ENCODE measurements at places on chromosomes 13 and 19.

- no peak for DNase-seq
Observed at GRCh38 chr19:5271145-5271544, 69.5 kb downstream of the PTPRS start.

DNA sequence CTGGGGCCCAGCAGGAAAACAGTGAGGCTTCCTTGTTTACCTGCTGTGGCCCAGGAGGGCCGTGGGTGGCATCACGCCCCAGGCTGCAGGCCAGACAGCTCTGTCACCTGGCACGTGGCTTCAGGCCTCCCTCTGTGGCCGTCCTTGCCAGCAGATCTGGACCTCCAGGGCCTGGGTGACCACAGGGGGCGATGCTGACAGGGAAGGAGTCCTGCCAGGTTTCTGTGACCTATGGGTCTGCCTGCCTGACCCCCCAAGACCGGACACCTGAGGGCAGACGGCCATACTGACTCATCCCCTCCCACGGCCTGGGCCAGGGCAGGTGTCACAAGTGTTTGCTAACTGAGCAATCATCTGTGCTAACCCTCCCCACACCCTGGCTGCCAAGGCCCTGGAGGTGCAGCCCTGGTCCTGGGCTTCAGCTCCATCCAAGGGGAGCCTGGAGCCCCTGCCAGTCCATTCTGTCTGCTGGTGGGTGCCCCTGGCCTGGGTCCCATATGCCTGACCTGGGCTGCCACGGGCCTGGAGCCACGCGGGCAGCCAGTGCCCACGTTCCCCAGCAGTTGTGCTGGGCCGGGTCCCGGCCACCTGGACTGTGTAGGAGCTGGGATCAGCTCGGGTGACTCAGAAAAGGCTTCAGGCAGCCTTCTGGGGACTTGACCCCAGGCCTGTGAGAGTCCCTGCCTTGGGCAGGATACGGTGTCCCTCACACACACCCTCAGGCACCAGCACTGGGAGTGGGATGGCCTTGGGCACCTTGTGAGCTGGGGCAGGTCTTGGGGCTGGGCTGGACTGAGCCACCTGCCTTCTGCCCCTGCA is 3.7 kb downstream of the CDC34 start:
- DNase-seq = peak; percentile 66

DNA sequence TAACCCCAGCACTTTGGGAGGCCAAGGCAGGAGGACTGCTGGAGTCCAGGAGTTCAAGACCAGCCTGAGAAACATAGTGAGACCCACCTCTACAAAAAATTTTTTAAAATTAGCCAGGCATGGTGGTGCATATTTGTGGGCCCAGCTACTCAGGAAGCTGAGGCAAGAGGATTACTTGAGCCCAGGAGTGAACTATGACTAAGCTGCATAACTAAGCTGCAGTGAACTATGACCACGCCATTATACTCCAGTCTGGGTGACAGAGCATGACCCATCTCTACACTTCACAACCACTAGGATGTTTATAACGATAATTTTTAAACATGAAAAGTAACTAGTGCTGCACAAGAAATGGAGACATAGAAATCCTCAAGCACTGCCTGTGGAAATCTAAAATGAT is 352.7 kb upstream of the SGCG start:
- DNase-seq = no peak

GRCh38 chr13:47908197-47908902 is 92.7 kb downstream of the SUCLA2 start:
- DNase-seq = no peak

DNA sequence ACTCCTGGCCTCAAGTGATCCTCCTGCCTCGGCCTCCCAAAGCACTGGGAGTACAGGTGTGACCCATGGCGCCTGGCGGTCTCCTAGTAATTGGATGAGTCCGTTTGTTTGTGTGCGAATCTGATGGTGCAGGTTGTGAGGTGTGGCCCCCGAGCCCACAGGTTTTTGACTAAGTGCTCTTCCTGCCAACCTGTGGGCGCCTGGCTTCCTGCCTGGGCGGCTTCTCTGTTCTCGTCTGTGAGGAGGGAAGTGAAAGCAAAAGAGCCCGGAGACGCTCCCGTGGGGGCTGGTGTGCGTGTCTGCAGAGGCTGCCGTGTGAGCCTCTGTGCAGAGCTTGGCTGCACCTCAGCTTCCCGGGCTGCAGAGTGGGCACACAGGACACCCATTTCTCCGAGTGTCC is 10.0 kb downstream of the ARHGAP45 start:
- DNase-seq = no peak

DNA sequence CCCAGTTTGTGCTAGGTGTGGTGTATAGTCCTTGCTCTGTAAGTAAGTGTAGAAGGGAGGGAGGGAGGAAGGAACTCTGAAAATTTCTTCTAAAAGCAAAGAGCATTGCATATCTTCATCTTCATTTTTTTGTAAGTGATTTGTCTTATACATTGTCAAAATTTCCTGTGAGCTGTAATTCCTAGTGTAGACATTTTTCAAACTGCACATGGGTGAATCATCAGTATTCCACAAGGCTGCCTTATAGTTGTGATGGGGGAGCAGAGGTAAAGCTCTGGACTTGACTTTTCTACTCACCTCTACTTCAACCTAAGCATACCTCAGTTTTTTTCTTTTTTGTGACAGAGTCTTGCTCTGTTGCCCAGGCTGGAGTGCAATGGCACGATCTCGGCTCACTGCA is 86.9 kb downstream of the CDK8 start:
- DNase-seq = no peak

- no peak for DNase-seq
Observed at GRCh38 chr13:94394723-94395122, 84.8 kb downstream of the DCT start.

GRCh38 chr13:61900033-61900432 is 484.4 kb upstream of the PCDH20 start:
- no peak for DNase-seq

DNA sequence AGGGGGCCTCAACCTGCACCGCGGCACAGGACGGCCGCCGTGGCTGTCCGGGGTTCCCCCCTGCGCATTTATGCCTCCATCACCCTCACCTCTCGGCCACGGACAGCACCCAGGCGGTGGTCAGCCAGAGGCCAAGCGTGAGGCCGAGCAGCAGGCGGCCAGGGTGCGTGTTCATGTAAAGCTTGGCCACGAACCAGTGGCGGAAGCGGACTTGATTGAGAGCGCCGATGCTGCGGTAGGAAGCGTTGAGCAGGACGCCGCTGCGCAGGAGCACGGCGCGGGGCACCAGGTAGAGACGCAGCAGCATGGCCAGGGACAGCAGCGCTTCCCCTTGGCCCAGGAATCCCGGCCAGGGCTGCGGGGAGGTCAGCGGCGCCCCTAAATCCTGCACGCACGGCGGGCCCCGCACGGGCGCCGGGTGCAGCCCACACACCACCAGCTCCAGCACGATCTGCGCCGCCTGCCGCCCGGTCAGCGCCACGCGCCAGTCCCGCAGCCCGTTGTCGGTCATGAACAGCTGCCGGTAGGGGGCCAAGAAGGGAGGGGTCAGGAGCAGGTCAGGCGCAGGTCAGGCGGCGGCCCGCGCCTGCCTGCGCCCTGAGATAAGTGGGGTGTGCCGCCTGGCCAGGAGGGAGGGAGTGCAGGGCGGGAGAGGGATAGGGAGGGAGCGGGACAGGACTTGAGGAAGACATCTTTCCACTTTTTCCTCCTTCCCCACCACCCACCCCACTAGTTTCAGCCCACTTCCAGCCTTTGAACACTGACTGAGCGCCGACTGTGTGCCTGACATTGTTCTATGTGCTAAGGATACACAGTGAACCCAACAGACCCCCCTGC is 6.5 kb downstream of the KCNN4 start:
- no peak for DNase-seq

DNA sequence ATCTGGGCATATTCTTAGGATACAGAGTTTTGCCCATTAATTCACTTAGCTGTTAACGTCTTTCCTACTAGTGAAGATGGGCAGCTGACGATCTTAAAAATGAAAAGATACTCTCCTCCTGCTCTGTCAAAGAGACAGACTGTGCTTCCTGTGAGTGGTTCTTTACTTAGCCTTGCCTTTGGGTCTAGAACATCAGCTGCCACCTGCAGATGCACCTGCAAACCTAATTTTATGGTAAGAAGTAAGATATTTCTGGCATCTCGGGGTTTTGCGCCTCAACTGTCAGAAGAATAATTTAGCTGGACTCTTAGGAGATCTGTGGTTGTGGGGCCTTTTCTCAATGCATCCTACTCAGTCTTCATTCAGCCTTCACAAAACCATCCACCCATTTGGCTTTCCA is 36.2 kb downstream of the TRPC4 start:
- DNase-seq = no peak

DNA sequence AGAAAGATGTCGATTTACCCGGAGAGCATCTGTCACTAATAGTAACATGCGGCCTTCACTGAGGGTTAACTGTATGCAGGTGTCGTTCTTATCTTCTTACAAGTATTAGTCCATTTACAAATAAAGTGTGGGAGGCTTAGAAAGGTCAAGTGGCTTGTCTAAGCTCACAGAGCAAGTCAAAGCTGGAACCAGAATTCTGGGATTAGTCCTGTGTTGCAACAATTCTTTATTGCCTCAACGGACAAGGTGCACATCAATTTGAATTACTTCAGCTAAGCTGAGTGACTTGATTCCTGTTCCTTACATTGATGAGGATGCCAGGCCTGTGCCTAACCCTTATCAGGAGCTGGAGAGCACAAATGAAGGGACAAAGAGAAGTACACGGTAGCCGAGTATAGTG is 1193.6 kb downstream of the UQCRFS1 start:
- no peak for DNase-seq

DNA sequence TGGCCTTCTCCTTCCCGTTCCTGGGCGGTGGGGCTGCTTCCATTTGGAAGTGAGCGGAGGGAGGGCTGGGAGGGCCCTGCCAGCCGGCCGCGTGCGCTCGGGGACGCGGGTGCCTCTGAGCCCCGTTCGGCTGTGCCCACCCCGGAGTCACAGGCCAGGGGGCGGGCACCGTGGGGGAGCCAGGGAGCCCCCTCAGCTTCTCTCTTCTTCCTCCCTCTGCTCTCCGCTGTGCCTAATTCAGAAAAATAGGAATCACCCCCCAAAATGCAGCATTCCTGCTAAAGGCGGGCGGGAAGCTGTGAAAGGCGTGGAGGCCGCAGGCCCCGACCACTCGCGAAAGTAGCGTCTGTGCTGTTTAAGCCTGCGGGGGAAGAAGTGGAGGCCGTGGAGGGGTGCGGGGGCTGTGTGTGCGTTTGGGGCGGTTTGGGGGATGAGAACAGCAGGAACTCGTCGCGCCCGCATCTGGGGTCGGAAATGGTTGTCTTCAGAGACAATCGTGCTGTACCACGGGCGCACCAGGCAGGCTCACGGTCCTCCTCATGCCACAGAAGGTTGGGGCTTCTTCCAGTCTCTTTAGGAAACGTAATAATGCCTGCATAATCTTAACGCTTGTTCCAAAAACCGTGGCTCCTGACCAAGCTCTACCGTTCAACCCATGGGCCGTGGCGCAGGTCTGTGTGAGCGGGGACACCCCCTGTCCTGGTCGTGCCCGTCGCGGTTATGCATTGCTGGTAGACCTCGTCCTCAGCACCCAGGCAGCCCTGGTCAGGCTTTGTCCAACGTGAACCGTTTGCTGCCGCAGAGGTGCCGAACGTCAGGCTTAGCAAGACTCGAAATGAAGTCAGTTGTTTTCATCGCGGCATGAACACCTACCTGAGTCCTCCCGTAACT is 110.4 kb upstream of the SOX1 start:
- DNase-seq = peak; percentile 54

GRCh38 chr13:30019648-30020626 is 169.5 kb upstream of the UBL3 start:
- DNase-seq = no peak

DNA sequence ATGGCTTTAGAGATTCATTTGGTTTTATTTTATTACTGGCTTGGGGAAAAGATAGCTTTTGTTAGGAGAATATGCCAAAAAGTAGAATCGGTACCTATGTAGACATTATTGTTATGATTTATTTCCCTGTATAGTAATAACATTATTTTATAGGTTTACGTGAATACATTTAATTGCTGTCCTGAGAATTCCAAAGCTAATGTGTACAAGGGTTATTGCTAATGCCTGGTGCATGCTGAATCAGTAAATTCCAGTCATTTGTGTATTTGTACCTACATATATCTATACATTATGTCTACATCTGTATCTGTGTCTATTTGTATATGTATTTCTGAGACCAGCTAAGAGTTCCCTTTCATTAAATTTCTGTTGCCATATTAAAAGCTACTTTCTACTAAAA is 550.9 kb downstream of the GPC6 start:
- no peak for DNase-seq

GRCh38 chr19:28864024-28864503 is 348.9 kb downstream of the UQCRFS1 start:
- DNase-seq = no peak

- DNase-seq = no peak
Observed at GRCh38 chr13:92991692-92992091, 234.9 kb upstream of the GPC6 start.

GRCh38 chr13:50758796-50759195 is 84.7 kb downstream of the DLEU7 start:
- no peak for DNase-seq

- no peak for DNase-seq
Observed at GRCh38 chr13:33722216-33722915, 95.6 kb upstream of the RFC3 start.

GRCh38 chr13:108947551-108948030 is 318.2 kb downstream of the MYO16 start:
- DNase-seq = peak; percentile 94

DNA sequence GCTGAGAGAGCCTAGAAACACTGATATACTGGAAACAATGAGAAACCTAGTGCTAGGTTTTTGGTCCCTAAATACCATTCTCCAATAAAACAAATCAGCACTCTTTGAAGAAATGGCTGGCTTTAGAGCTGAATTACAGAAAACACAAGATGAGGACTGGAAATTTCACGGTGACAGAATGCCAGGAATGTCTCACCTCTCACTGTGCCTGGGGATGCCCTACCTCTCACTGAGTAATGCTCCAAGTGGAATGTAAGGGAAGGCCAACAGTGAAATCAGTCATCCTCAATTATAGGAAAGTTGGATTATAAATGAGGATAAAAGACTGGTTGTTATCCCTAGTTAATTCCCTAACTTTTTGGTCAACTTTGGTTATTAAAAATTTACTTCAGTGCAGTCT is 259.0 kb downstream of the NALCN start:
- DNase-seq = no peak

DNA sequence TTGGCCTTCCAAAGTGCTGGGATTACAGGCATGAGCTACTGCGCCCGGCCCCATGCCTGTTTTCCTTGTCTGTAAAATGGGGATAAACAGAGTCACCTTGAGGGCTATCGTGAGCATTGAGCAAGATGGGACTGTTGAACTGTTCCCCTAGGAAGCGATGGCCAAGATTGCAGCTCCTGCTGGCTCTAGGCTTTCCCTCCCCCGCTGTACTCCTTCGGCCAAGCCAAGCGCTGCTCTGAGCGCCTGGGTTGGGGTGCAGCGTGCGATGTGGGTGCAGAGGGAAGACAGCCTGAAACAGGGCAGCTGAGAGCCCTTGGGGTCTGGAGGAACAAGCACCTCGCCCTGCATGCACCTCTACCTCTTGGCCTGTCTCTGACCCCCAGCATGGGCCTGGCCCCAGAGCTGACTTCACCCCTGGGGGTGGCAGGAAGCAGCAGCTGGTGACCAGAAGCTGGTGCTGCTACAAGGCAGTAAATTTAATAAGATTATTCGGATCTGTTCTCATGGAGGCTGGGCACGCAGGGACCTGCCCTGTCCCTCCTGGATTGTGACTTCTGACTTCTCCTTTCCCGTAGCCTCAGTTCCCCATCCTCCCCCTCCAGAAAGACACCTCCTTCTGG is 5.3 kb downstream of the GNG8 start:
- no peak for DNase-seq

- DNase-seq = peak; percentile 80
Observed at GRCh38 chr19:7522923-7523667, 671 bp downstream of the MCOLN1 start.
